CD4-positive, alpha-beta T cell treated with Interleukin-15 for 4 hours (primary cell): ENCODE measurements at places on chromosomes 5 and 9.

GRCh38 chr9:20355022-20355421 lies 267.3 kb downstream of the MLLT3 start:
- DNase-seq, result no peak

DNA sequence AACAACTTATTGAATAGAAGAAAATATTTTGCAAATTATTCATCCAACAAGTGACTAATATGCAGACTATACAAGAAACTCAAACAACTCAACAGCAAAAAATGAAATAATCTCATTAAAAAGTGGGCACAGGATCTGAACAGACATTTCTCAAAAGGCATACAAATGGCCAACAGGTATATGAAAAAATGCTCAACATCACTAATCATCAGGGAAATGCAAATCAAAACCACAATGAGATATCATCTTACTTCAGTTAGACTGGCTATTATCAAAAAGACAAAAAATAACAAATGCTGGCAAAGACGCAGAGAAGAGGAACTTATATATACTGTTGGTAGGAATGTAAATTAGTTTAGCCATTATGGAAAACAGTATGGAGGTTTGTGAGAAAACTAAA lies 1.8 kb upstream of the AMACR start:
- DNase-seq, result no peak

- DNase-seq, result no peak
Measured at GRCh38 chr9:72477930-72478518, 43.4 kb upstream of the TMC1 start.

DNA sequence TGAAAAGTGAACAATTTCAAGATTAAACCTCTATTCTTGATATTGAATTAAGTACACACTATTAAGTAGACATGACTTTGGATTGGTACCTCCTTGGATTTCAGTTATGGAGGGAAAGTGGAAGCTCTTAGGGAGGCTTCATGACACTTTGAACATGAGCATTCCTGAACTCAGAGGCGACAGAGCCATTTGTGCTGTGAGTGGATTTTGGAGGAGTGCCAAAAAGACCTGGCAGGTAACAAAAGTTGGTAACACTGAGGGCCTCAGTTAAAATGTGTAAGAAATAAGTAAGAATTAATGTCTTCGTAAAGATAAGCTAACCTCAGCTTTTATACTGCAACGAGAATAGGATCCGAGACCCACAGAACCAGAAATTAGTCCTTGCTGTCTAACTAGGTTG lies 356.7 kb downstream of the ARRDC3 start:
- no peak for DNase-seq

GRCh38 chr5:29744618-29745017 lies 1448.9 kb upstream of the CDH6 start:
- DNase-seq, result no peak

GRCh38 chr5:156526081-156526925 lies 199.3 kb downstream of the SGCD start:
- no peak for DNase-seq

- DNase-seq, result no peak
Measured at GRCh38 chr9:25861421-25861820, 183.2 kb upstream of the TUSC1 start.

DNA sequence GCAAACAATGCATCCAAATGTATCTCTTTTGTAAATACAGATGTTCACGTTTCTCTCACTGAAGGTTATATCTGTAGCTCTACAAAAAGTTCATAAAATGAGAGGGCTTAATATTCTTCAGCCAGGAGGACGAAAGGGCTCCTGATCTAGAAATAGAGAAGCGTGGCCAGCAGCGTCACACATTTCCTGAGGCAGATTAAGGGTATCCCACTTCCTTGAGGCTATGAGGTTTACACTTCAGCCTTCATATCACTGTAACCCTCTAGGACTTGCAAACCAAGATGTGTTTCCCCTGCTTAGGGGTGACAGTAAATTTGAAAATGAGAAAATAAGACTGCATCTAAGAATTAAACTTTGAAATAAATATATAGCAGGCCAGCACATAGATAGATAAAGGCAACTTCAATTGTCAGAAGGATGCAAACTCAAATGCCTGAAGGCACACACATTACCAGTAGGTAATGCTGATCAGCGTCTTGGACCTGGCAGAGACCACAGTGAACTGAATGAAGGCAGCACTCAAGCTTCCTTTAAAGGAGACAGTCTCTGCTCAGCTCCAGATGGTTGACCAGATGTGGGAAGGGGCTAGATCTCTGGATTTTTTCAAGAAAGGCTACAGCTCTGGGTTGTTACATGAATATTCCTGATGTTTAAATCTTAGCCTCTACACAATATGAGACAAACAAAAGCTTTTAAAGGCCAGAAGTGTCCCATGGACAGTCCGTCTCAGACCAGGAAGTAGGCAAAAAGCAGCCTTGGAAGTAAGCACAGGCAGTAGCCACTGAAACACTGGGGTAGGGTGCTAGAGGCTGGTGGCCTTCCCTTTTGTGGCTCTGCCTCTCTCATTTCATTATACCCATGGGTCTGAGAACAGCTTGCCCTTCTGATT lies 197.7 kb downstream of the MCTP1 start:
- DNase-seq, result no peak

DNA sequence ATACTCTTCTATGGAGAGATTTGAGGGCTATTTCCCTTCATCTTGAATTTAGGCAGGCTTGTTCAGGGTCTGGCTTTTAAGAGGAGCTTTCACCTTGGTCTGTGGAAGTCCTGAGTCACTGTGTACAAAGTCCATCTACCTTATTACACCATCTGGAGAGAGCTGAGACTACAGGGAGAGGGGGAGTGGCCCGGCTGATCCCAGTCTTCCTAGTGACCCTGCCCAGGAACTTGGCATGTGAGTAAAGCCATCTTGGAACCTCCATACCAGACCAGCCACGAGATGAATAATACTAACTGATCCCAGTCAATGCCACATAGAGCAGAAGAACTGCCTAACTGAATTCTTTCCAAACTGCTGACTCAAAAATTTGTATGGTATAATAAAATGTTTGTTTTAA lies 8.4 kb upstream of the IL6ST start:
- no peak for DNase-seq

- DNase-seq, result no peak
Measured at GRCh38 chr5:27906931-27907601, 868.7 kb upstream of the CDH9 start.

GRCh38 chr9:133147412-133148198 lies 16.1 kb downstream of the GBGT1 start:
- peak; percentile 94 for DNase-seq

- DNase-seq, result no peak
Measured at GRCh38 chr5:121226765-121227164, 624.9 kb upstream of the FTMT start.

DNA sequence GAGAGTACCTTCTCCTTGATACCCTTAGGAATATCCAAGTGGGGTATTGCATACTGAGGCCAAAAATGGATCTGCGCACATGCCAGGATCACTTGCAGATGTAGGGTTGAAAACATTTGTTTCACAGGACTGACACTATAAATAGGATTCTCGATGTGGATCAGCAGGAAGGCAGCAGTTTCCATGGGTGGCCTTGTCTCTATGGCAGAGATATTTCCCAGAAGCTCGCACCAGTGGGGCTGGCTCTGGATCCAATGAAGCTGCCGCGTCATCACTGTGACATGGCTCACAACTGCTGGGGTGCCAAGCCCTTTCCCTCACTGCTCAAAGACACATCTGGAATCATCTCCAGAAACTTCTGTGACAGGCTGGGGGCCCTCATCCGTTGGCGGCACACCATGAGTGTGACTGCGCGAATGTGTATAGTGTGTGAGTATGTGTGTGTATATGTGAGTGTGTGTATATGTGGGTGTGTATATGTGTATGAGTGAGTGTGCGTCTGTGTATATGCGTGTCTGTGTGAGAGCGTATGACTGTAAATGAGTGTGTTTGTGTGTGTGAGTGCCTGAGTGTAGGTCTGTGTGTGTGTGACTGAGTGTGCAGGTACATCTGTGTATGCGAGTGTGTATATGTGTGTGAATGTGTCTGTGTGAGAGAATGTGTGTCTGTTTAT lies 182.5 kb downstream of the GAS1 start:
- no peak for DNase-seq

GRCh38 chr5:159459951-159460538 lies 129.8 kb upstream of the IL12B start:
- no peak for DNase-seq

DNA sequence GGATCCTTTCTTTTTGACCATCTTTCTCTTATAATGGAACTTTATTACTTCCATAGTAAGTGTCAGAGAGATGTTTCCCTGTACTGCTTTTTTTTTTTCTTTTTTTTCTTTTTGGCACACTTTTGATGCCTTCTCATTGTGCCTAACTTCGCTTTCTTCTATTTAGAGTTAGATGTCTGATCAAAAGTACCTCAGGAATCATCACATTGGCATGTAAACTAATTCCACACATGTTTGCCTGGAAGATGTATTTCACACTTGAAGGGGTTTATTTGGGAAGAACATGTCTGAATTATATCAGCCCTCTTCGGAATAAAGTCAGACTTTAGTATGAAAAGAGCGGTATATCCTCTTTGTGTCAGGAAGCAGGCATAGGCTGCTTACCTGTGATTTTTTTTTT lies 35.1 kb downstream of the SMARCA2 start:
- DNase-seq, result no peak

GRCh38 chr5:143194206-143194605 lies 209.3 kb downstream of the NR3C1 start:
- no peak for DNase-seq

- DNase-seq, result no peak
Measured at GRCh38 chr5:169100735-169101075, 200.2 kb downstream of the SLIT3 start.

GRCh38 chr5:144598451-144599068 lies 427.9 kb downstream of the KCTD16 start:
- no peak for DNase-seq

- DNase-seq, result no peak
Measured at GRCh38 chr9:89046832-89047231, 55.6 kb downstream of the S1PR3 start.

- no peak for DNase-seq
Measured at GRCh38 chr5:28012538-28012937, 974.2 kb upstream of the CDH9 start.

GRCh38 chr9:22645893-22646292 lies 199.3 kb downstream of the DMRTA1 start:
- no peak for DNase-seq

DNA sequence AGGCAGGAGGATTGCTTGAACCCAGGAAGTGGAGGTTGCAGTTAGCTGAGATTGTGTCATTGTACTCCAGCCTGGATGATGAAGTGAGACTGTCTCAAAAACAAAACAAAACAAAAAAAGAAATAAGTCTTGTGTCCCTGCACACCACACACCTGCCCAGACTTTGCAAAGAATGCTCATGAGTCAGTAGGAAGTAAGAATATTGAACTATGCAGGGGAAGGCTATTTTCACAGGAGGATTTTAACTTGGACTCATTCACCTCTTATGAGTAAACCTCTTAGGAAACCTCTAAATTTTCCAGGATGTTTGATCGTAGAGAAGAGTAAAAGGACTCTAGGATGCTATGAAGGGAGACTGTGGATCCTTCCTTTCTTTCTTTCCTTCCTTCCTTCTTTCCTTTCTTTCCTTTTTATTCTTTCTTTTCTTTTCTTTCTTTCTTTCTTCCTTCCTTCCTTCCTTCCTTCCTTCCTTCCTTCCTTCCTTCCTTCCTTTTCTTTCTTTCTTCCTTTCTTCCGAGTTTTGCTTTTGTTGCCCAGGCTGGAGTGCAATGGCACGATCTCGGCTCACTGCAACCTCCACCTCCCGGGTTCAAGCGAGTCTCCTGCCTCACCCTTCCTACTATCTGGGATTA lies 96.7 kb upstream of the CLINT1 start:
- no peak for DNase-seq

- no peak for DNase-seq
Measured at GRCh38 chr5:111063709-111064322, 7.7 kb upstream of the TSLP start.

DNA sequence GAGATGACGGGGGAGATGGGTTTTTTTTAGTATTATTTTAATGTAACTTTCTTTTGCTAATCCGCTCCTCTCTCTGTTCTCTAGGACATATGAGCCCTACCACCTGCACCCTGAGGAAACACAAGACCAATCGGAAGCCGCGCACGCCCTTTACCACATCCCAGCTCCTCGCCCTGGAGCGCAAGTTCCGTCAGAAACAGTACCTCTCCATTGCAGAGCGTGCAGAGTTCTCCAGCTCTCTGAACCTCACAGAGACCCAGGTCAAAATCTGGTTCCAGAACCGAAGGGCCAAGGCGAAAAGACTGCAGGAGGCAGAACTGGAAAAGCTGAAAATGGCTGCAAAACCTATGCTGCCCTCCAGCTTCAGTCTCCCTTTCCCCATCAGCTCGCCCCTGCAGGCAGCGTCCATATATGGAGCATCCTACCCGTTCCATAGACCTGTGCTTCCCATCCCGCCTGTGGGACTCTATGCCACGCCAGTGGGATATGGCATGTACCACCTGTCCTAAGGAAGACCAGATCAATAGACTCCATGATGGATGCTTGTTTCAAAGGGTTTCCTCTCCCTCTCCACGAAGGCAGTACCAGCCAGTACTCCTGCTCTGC lies 4.8 kb downstream of the MSX2 start:
- no peak for DNase-seq

GRCh38 chr9:7536310-7536939 lies 263.2 kb downstream of the DMAC1 start:
- peak; percentile 14 for DNase-seq

- DNase-seq, result no peak
Measured at GRCh38 chr5:139116100-139116655, 82.0 kb downstream of the SIL1 start.

DNA sequence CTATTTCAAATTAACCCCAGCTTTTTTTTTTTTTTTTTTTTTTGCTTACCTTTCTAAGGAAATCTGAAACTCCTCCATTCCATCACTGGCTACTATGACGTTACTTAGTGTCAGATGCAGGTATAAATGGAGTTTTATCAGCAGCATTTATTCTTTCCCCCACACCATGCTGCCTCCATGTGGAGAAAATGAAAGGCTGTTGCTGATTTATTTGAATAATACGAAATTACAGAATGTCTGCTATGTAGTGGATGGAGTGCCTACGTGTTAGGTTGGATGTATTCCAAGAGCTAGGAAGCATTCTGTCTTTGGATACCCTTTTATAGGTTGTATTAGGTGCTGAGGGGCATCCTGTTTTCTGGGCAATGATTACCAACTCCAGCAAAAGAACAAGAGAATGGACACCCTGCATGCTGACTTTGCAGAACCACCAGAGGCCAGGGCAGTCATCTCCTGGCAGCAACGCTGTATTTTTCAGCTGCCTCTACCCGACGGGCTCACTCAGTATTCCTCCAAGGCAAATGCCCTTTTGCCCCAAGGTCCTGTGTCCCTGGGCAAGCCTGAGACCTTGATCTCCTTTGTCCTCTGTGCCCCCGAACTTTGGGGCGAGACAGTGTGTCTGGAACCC lies 199.5 kb downstream of the ALDH1A1 start:
- DNase-seq, result no peak

GRCh38 chr5:56783261-56783660 lies 32.1 kb upstream of the MAP3K1 start:
- DNase-seq, result no peak
